Colonic mucosa (tissue), 4 donors: ENCODE measurements at places on chromosomes 5 and 9. TPM values are rescaled to one million over a fixed set of nuclear protein-coding genes. Genes with fewer than 3 reads are reported as not detected.

The C9 gene
- total RNA-seq: not detected

The FBP2 gene
- total RNA-seq: not detected

The KIAA0825 gene
- 1.5 TPM for total RNA-seq

The ARRDC3 gene
- 28.0 TPM for total RNA-seq

The LCN12 gene
- 6.5 TPM for total RNA-seq

The SEMA5A gene
- total RNA-seq: 32.7 TPM

The RANBP17 gene
- total RNA-seq: 7.9 TPM

The DRD1 gene
- not detected for total RNA-seq

The TARS1 gene
- 187 TPM for total RNA-seq

The ABLIM3 gene
- 2.3 TPM for total RNA-seq

The IL9 gene
- total RNA-seq: not detected

The ENTPD2 gene
- 20.5 TPM for total RNA-seq

The DOCK8 gene
- total RNA-seq: 5.8 TPM

The CA9 gene
- 1.8 TPM for total RNA-seq

The MOB3B gene
- 35.8 TPM for total RNA-seq

The ZNF462 gene
- 28.9 TPM for total RNA-seq

The CCDC192 gene
- not detected for total RNA-seq

The DPM2 gene
- 38.9 TPM for total RNA-seq

The SPATA6L gene
- 6.8 TPM for total RNA-seq

The PALM2AKAP2 gene
- total RNA-seq: 0.69 TPM

The TMED7 gene
- total RNA-seq: 146 TPM

The CDH10 gene
- 0.13 TPM for total RNA-seq

The WNT8A gene
- total RNA-seq: not detected

The FBXL7 gene
- total RNA-seq: 1.6 TPM

The HAND1 gene
- 4.6 TPM for total RNA-seq

The FOXI1 gene
- total RNA-seq: 0.16 TPM

The F12 gene
- 34.0 TPM for total RNA-seq
